Epithelial cell of proximal tubule (primary cell): ENCODE measurements at places on chromosomes 1 and 21. TPM values are rescaled to one million over a fixed set of nuclear protein-coding genes. Genes with fewer than 3 reads are reported as not detected.

Gene CASZ1
- 11.8 and 17.9 TPM in 2 replicates for total RNA-seq

Gene TMPRSS3
- 0.43 and 2.0 TPM in 2 replicates for total RNA-seq

Gene S100PBP
- 14.3 and 26.6 TPM in 2 replicates for total RNA-seq

Gene CD101
- total RNA-seq = 0.14 and 0.29 TPM in 2 replicates

Gene EXO1
- total RNA-seq = 13.4 and 30.2 TPM in 2 replicates

Gene DNM3
- total RNA-seq = 1.8 and 2.5 TPM in 2 replicates

Gene S100A7
- total RNA-seq = not detected in 2 replicates

Gene ZMYND12
- 0.22 and 0.35 TPM in 2 replicates for total RNA-seq

Gene S100A7A
- not detected in 2 replicates for total RNA-seq

Gene SPATA17
- 0.22 and 0.58 TPM in 2 replicates for total RNA-seq

Gene SH2D5
- 15.2 and 23.8 TPM in 2 replicates for total RNA-seq

Gene MANEAL
- 0.46 and 0.72 TPM in 2 replicates for total RNA-seq

Gene COL16A1
- total RNA-seq = 5.2 and 5.3 TPM in 2 replicates

Gene GOLT1A
- total RNA-seq = 1.7 and 3.0 TPM in 2 replicates

Gene RPTN
- not detected in 2 replicates for total RNA-seq

Gene DENND1B
- total RNA-seq = 4.9 and 5.9 TPM in 2 replicates

Gene PTGER3
- total RNA-seq = 0.51 and 0.75 TPM in 2 replicates

Gene PLPPR5
- total RNA-seq = 0.17 TPM in 1 of 2 replicates, not detected in the other

Gene TAS1R3
- not detected in 2 replicates for total RNA-seq

Gene GPR37L1
- total RNA-seq = 0.06 and 0.07 TPM in 2 replicates

Gene AGL
- total RNA-seq = 7.2 and 9.1 TPM in 2 replicates

Gene PLEKHN1
- total RNA-seq = 3.1 and 6.8 TPM in 2 replicates

Gene CIART
- 0.51 and 3.6 TPM in 2 replicates for total RNA-seq

Gene IVL
- total RNA-seq = 0.35 and 2.1 TPM in 2 replicates

Gene CD2
- not detected in 2 replicates for total RNA-seq

Gene HMGN1
- 376 and 475 TPM in 2 replicates for total RNA-seq

Gene TMEM39B
- 1.2 and 5.2 TPM in 2 replicates for total RNA-seq

Gene CDC42
- total RNA-seq = 339 and 441 TPM in 2 replicates
